Heart right ventricle (tissue), 16 donors: ENCODE measurements at places on chromosomes 12 and 14. TPM values are rescaled to one million over a fixed set of nuclear protein-coding genes. Genes with fewer than 3 reads are reported as not detected.

GRCh38 chr12:2290516-2291065 lies 237.8 kb downstream of the CACNA1C start:
- no peak for DNase-seq

DNA sequence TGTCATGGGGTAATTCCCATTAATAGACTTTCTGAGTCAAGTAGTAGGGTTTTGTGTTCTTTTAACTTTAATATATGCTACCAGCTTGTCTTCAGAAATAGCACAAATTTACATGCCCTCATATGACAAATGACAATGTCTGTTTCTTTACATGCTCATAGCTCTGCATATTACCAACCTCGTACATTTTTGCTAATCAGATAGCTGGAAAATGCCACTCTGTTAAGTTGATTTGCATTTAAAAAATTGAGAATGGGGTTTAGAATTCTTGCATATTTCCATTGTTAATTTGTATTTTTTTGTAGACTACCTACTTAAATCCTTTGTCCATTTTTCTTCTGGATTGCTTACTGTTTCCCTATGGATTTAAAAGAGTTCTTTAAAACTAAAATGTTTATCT lies 31.2 kb downstream of the SERPINA1 start:
- no peak for DNase-seq

DNA sequence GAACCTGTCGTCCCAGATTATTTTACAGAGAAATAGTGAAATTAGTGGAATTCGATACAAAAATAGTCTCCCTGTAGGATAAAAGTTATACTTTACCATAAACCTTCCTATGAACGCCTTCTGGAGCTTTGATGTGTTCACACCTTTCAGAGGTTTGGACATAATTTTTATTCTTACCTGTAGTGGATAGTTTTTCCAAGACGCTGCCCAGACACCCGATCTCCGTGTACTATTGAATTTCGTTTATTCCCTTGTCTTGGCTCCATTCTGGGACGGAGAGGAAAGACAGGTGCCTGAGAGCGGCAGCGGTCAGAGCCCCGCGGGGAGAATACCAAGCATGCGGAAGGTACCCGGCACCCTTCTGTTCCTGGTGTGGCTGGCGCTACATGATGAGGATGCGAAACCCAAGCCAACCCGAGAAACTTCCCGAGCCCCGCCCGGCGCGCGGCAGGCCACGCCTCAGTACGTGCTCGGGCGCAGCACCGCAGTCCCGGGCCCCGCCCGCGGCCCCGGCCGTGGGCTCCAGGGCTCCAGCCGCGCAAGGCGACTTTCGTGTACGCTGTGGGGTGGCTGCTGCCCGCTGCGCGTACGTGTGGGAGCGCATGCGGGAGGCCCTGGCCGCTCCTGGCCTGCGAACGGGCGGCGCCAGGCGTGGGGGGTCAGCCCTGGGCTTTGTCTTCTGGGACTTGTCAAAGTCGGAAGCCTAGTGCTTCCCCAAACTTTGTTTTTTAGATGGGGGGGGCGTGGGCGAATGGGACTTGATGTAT lies 11.3 kb upstream of the SNAPC1 start:
- peak; percentile 90 for DNase-seq

GRCh38 chr14:105084741-105085571 lies 19.7 kb upstream of the GPR132 start:
- DNase-seq: no peak

DNA sequence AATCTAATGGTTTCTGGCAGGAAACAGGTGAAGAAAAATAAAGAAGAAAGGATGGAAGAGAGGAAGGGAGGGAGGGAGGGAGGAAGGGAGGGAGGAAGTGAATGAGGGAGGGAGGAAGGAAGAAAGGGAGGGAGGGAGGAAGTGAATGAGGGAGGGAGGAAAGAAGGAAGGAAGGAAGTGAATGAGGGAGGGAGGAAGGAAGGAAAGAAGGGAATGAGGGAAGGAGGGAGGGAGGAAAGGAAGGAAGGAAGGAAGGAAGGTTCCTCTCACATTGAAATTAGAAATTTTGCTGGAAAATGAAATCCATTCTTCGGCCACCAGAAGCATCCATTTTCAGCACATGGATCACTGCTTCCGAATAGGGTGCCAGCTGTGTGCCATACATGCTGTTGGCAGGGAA lies 62.2 kb upstream of the PELI2 start:
- DNase-seq: no peak

GRCh38 chr12:56029666-56030293 lies 8.9 kb downstream of the IKZF4 start:
- peak; percentile 28 for DNase-seq

DNA sequence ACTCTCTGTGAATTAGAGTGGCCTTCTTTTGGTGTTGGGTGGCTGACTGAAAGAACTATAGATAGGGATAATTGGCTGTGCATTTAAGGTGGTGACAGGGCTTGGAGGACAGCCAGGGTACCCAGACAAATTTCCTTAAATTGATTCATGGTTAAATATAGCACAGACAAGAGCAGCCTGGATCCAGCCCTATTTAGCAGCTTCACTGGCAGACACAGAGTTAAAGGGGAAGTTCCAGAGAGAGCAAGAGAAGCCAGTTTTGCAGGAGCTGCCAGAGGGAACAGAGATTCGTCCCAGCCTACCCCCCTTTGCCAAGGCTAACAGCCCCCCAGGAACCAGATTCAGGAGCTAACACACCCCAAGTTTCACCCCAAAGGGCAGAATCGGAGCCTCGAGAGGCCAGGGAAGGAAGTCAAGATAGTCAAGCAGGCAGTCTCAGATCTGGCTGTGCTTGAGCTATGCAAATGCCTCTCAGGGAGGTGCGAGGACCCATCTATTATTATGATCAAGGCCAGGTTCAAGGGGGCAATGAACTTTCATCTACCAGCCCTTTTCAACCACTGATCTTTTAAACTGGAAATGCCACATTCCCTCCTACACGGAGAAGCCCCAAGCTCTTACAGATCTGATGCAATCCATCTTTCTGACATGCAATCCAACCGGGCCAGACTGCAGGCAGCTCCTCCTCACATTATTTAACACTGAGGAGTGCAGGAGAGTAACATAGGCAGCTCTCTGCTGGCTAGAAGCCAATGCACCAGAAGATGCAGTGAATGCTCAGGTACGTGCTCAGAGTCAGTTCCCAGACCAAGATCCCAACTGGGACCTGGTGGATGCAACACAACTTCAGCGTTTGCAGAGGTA lies 58.2 kb downstream of the DHRS2 start:
- DNase-seq: no peak

GRCh38 chr14:75907756-75908359 lies 73.9 kb downstream of the TGFB3 start:
- no peak for DNase-seq

- DNase-seq: no peak
Observed at GRCh38 chr14:71693381-71693780, 238.8 kb upstream of the RGS6 start.

DNA sequence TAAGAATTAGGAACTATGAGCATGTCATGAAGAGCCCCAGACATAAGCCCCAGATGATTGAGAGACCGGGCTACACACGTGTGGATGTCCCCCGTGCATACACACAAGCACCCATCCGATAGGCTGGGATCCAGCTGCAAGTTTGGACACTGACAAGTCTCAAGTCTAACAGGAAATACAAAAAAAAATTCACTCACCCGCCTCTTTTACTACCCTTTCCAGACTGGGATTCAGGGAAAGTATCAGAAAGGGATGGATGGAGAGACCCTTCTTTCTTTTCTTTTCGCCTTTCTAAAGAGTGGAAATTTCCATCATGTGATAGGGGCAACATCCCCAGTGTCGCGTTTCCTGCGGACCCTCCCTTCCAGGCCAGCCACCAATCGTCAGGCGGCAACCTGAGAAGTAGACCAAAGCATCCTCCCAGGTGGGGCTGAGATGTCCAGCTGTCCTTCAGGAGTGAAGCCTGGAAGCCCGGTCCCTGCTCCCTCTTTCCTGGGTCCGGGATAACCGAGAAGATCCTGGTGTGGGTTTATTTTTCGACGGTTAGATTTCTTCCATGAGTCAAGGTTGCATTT lies 6.4 kb upstream of the SLC38A4 start:
- no peak for DNase-seq

RAB2B gene
- total RNA-seq: 14.8 TPM

GYS2 gene
- total RNA-seq: not detected
